ENCODE measurements at places on chromosomes 6 and 20.

DNA sequence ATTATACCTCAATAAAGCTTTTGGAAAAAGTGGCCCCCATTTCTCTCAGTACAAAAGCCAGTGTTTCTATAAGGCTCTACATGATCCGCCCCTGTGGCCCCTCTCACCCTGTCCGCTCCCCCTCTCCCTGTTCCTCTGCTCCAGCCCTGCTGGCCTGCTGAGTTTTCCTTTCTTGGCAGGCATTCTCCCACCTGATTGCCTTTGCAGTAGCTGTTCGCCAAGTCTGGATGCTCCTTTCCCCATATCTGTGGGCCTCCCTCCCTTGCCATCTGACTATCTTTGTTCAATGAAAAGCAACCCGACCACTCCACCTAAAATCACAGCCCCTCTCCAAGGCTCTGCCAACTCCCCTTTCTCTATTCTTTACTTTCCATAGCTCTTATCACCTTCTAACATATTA lies 33.2 kb downstream of the CDH22 start:
- DNase-seq = no peak

- peak; percentile 41 for DNase-seq
These were observed 490 bp downstream of the JAG1 start for GRCh38 chr20:10673176-10673841.

GRCh38 chr6:23073821-23074220 lies 504.5 kb downstream of the HDGFL1 start:
- no peak for DNase-seq

DNA sequence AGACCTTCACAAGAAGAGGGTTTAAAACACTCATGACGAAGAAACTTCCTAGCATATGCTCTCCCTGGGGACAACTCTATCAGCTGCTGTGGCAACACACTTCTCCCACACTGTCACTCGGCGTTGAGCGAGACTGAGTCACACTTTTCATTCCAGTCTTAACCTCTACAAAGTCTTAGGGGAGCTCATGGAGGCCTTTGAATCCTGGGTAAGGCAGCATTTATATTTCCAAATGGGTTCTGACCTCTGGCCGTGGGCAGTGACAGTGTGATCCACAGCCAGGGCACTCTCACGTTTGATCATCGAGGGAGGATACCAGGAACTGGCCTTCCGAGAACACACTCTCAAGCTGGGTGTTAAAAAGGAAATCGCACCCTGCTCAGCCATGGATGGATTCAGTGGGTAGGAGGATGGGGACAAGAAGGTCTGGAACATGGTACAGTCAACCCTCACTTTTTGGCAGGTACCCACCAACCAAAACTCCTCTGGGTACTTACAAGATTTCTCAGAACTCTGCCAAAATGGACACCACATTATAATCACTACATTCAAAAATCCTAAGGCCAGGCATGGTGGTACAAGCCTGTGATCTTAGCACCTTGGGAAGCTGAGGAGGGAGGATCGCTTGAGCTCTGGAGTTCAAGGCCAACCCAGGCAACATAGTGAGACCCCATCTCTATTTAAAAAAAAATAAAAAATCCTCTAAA lies 19.6 kb downstream of the RRBP1 start:
- peak; percentile 9 for DNase-seq

GRCh38 chr6:144690666-144691065 lies 405.5 kb downstream of the UTRN start:
- no peak for DNase-seq

DNA sequence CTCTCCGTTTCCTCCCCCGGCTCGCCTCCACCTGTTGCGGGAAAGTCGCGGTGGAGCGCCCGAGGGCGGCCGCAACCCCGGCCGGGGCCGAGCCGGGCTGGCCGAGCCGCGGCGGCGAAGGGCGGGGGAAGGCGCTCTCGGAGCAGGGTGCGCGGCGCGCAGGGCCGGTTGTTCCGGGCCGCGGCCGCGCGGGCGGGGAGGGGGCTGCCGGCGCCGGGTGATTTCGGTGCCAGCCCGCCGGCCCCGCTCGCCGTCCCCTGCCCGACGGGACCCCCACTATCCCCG lies 235 bp downstream of the MAP7 start:
- DNase-seq = no peak

- DNase-seq = peak; percentile 33
These were observed 200.6 kb downstream of the GMPR start for GRCh38 chr6:16438718-16439591.

- no peak for DNase-seq
These were observed 11.6 kb downstream of the PTPRT start for GRCh38 chr20:43178080-43178479.

GRCh38 chr20:48287021-48287494 lies 501.8 kb upstream of the SULF2 start:
- no peak for DNase-seq

GRCh38 chr6:43434001-43434840 lies 6.9 kb downstream of the ABCC10 start:
- no peak for DNase-seq

- DNase-seq = no peak
These were observed 730.4 kb downstream of the C6orf118 start for GRCh38 chr6:164579035-164579434.

- no peak for DNase-seq
These were observed 1.5 kb downstream of the PYGB start for GRCh38 chr20:25249198-25249931.

DNA sequence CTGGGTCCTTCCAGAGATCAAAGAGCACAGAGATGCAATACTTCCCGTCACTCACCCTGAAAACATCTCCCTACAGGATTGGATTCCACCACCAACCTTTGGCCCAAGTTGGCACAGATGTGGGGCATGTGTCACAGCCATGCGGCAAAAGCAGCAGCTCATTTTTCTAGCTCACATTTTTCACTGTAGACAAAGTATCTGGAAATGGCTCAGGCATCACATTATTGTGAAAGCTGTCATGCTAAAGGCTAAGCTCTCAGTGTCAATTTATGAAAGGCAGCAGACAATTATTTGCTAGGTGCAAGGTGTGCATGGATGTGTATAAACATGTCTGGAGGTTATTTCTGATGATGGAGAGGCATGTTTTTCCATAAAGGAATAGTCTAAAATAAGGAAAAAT lies 248.8 kb upstream of the PRND start:
- no peak for DNase-seq

GRCh38 chr20:51029963-51030920 lies 7.3 kb upstream of the KCNG1 start:
- DNase-seq = no peak

GRCh38 chr6:110048221-110048875 lies 70.2 kb downstream of the GPR6 start:
- no peak for DNase-seq

DNA sequence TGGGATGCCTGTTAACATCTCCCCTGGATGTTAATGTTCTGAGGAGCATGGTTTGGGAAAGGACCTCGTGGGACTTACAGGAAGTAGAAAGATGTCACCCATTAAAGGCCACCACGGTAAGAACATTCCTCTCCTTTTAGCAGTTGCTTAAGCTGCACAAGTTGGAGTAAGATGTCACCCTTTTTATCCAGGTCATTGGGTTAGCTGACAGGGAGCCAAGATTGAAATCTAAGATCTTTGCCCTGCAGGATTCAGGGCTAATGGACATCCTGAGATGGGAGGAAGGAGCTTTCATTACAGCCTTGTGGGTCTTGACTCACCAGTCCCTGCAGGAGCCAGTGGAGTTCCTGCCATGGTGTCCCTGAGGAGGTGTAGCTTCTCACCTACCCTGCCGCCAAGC lies 22.1 kb downstream of the PABPC1L start:
- DNase-seq = no peak

DNA sequence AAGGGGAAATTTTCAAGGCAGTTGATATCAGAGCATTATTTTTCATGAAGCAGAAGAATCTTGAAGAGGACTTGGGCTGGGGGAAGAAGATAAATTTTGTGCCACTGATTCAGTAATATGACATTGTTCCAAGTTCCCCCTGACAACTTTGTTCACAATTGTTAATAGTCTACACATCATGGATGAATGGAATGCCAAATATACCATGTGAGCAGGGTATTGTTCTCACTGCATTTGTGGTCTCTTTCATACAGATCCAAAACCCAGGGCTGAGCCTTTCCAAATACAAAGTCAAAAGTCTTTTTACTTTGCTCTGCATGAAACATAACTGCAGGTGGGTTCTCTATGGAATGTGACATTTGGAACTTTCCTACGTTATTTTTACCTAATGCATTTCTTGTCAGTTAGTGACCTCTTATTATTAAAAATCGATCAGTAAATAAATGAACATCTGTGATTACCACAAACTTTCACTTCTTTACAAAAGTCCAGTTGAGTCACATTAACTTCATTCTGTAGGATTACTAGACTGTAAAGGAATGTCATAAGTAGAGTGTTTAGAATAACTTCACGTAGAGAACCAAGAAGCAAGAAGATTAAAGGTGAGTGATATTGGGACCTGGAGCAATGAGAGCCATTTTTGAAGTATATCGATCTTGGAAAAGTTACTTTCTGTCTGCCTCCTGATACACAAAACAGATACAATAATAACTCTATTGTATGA lies 100.9 kb downstream of the RCAN2 start:
- DNase-seq = no peak

DNA sequence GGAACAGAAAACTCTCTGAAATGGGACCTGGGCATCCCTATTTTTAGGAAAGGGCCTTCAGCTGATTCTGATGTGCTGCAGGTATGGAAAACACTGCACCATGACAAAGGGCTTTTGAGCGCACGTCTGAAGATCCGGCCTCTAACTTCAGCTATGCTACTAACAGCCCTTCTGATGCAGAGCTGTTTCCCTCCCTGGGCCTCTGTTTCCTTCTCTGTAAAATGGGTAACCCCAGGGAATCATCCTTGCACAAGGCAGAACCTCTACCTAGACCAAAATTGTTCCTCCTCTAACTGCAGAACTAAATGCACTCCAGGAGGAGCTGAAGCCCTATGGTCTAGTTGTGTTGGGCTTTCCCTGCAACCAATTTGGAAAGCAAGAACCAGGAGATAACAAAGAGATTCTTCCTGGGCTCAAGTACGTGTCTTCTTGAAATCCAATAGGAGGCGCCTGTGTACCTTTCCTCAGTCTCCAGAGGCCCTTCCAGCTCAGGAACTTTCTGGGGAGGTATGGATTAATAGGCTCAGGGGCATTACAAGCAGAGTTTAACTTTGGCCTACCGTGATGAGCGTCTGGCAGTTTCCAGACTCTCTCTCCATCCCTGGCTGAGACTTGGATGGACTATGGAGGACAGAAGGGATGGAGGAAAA lies 5.9 kb downstream of the GPX5 start:
- DNase-seq = no peak

GRCh38 chr6:83044091-83044768 lies 21.4 kb downstream of the UBE3D start:
- DNase-seq = no peak

GRCh38 chr6:139699335-139699734 lies 324.9 kb upstream of the CITED2 start:
- DNase-seq = no peak

DNA sequence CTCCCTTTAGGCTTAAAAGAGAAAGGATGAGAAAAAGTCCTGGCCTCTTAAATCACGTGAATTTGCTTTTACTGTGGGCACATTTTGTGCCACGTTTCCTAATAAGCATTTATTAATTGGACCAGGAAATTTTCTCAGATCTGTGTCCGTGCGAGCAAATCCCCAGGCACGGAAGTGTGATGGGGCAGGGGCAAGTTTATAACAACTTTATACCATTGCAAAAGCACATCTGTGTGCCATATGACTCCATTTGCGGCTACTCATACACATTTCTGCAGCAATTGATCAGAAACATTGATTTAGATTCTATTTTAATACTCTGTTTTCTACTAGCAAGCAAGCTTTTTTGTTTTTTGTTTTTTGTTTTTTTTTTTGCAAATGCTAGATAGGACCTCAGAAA lies 373.2 kb downstream of the TAF4 start:
- DNase-seq = no peak

GRCh38 chr20:474581-474980 lies 12.2 kb upstream of the TBC1D20 start:
- DNase-seq = no peak

DNA sequence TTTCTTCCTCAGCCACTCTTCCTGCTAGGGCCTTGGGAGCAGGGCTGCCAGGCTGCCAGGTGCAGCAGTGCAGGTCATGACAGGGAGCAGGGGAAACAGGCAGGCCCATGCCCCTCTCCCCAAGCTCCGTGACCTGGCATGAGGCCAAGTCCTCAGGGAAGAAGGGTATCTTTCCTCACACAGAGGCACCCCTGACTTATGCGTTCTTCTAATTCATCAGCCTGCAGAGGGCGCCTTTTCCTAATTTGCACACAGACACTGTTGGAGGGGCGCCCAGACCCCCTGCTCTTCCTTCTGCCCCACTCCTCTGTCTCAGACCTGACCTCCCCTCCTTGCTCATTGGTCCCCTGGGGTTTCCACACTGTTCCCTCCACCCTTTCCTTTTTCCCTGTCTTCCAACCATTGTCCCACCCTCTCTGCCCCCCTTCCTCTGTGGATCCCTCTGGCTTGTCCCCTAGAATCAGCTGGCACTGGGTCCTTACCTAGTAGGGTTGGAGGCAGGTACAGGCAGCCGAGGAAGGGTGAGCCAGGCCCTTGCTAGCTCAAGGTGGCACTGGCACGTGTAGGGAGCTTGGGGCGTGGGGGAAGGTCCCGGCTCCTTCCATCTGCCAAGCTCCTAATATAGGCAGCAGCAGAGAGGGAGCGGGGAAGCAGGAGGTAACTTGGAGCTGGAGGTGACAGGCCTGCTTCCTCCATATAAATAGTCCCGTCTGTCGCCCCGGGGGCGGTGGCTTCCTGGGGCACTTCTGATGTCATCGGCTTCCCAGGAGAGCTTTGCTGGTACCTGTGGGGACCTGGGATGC lies 154.9 kb upstream of the MLN start:
- peak; percentile 42 for DNase-seq

GRCh38 chr6:116969211-116969863 lies 92.3 kb downstream of the RFX6 start:
- DNase-seq = peak; percentile 21

- no peak for DNase-seq
These were observed 149.7 kb downstream of the AHI1 start for GRCh38 chr6:135347887-135348286.

- DNase-seq = no peak
These were observed 237.8 kb downstream of the TBX18 start for GRCh38 chr6:84526631-84527030.

- DNase-seq = no peak
These were observed 159.7 kb downstream of the BTBD9 start for GRCh38 chr6:38480036-38480435.

GRCh38 chr20:44973053-44973452 lies 6.7 kb downstream of the STK4 start:
- DNase-seq = no peak

DNA sequence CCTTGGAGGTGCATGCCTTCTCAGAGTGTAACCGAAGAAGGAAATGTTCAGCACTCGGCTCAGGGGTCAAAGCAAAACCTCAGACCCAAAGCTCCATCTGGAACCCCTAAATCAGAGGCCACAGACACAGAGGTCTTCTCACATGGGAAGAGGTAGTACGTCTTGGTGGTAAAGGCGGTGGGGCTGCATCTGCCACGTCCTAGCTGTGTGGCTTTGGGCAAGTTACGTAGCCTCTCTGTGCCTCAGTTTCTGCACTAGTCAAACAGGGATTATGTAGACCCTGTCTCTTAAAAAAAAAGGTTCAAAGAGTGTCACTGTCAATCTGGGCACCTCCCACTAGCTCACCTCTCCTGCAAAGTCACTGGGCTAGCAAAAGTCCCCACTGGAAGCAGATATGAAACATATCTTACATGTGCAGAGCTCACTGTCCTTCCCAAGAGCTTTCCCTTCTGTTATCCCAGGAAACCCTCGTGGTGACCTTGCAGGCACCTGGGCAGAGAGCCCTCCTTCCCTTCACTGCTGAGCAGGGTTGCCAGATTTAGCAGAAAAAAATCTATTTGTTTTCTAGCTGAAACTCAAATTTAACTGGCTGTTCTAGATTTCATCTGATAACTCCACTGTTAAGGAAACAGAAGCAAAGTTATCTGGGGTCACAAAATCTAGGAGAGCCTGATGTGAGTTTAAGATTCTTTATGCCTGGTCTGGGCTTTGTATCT lies 18.0 kb upstream of the NAA20 start:
- no peak for DNase-seq
